ENCODE measurements at places on chromosomes 16 and 17. TPM values are rescaled to one million over a fixed set of nuclear protein-coding genes. Genes with fewer than 3 reads are reported as not detected.
A peak's percentile ranks its signal among the peaks of the same experiment; 100 is the strongest.

TP53TG3 gene
- not detected for total RNA-seq

DNA sequence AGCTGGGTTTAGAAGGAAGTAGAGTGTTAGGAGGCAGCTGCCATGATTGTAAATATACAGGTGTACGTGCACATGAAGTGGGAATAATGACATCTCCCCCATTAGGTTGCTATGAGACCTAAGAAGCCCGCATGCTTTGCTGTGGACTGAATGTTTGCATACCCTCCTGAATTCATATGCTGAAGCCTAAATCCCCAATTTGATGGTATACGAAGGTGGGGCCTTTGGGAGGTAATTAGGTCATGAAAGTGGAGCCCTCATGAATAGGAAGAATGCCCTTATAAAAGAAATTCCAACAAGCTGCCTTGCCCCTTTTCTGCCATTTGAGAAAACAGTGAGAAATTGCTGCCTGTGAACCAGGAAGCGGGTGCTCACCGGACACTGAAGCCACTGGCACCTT lies 44.0 kb downstream of the CCDC182 start:
- no peaks in the 10 kb centered on the region for H3K27me3 ChIP-seq
- H3K4me1 ChIP-seq, result no peaks in the 10 kb centered on the region
- H3K27ac ChIP-seq, result no peak overlapping the region
- H3K36me3 ChIP-seq, result no peaks in the 10 kb centered on the region

TMC6 gene
- 22.6 TPM for total RNA-seq

DNA sequence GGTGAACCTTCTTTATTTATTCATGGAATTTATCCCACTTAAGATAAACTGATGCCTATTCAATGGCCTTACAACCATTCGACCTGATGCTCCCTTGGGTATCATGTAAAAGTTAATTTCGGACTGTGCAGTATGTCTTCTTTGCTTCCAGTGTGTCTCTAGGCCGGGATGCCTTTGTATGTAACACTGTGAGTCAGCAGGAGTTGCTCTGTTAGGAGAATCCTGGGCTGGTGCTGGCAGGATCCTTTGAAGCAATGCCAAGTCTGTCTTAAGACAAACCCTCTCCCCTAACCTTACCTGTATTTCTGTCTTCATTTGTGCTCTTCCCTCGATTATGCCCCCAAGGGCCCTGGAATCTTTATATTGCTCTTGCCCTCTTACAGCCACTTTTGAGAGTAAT lies 37.9 kb upstream of the ABCA8 start:
- H3K27me3 ChIP-seq, result no peaks in the 10 kb centered on the region
- no peak overlapping the region for H3K4me3 ChIP-seq
- H3K4me1 ChIP-seq, result no peaks in the 10 kb centered on the region
- DNase-seq, result no peak

GRCh38 chr17:50863221-50863843 lies 2.8 kb downstream of the TOB1 start:
- H3K27me3 ChIP-seq, result no peaks in the 10 kb centered on the region
- H3K4me1 ChIP-seq, result peaks cover 37% of the 10 kb centered on the region
- H3K27ac ChIP-seq, result peak overlapping the region; percentile 96
- no peak for DNase-seq

GRCh38 chr17:8020776-8021564 lies 17.9 kb upstream of the ALOX15B start:
- no peaks in the 10 kb centered on the region for H3K36me3 ChIP-seq
- H3K4me1 ChIP-seq, result peaks cover 6% of the 10 kb centered on the region
- H3K4me3 ChIP-seq, result no peak overlapping the region
- DNase-seq, result no peak
- H3K27me3 ChIP-seq, result peaks cover 5% of the 10 kb centered on the region
- H3K27ac ChIP-seq, result no peak overlapping the region

- no peak for DNase-seq
- H3K4me3 ChIP-seq, result no peak overlapping the region
- H3K36me3 ChIP-seq, result no peaks in the 10 kb centered on the region
- H3K4me1 ChIP-seq, result peaks cover 6% of the 10 kb centered on the region
- H3K27me3 ChIP-seq, result no peaks in the 10 kb centered on the region
Observed at GRCh38 chr17:19372866-19373504, 5.3 kb upstream of the MAPK7 start.

DNA sequence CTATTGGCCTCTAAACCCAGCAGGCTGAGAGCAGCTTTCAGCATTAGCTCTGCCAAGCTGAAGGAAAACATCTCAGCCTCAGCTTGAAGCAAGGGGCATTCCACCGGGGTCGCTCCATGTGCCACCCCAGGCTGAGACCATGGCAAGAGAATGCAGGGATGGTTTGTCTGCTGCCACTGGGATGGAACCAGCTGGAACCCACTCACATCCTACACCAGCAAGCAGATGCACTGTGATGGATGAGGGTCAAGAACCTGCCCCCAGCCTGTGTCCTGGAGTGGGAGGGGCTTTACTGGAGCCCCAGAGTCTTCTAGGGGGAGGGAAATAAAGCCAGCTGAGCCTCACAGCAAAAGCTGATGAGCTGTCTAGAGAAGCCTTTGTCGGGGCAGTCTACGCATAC lies 51.9 kb downstream of the C16orf95 start:
- H3K4me3 ChIP-seq, result no peak overlapping the region
- no peaks in the 10 kb centered on the region for H3K4me1 ChIP-seq
- no peak for DNase-seq

PDE6G gene
- total RNA-seq, result not detected

GRCh38 chr17:80362428-80363119 lies 52.4 kb upstream of the ENDOV start:
- no peaks in the 10 kb centered on the region for H3K4me1 ChIP-seq
- no peak overlapping the region for H3K27ac ChIP-seq
- H3K4me3 ChIP-seq, result no peak overlapping the region
- peaks cover 74% of the 10 kb centered on the region for H3K36me3 ChIP-seq
- no peaks in the 10 kb centered on the region for H3K27me3 ChIP-seq
- DNase-seq, result no peak

AARS1 gene
- 68.0 TPM for total RNA-seq

GRCh38 chr16:84391151-84392030 lies 23.1 kb downstream of the ATP2C2 start:
- no peaks in the 10 kb centered on the region for H3K36me3 ChIP-seq
- H3K27ac ChIP-seq, result no peak overlapping the region
- DNase-seq, result no peak
- H3K27me3 ChIP-seq, result no peaks in the 10 kb centered on the region
- H3K4me1 ChIP-seq, result no peaks in the 10 kb centered on the region

PPP1R27 gene
- total RNA-seq, result not detected

GRCh38 chr17:77865716-77866115 lies 92.8 kb upstream of the TNRC6C start:
- no peaks in the 10 kb centered on the region for H3K4me1 ChIP-seq
- H3K4me3 ChIP-seq, result no peak overlapping the region
- H3K27me3 ChIP-seq, result no peaks in the 10 kb centered on the region
- DNase-seq, result no peak

GRCh38 chr16:82641336-82641984 lies 14.7 kb downstream of the CDH13 start:
- H3K4me1 ChIP-seq, result no peaks in the 10 kb centered on the region
- H3K36me3 ChIP-seq, result no peaks in the 10 kb centered on the region
- DNase-seq, result no peak
- no peak overlapping the region for H3K27ac ChIP-seq
- H3K4me3 ChIP-seq, result no peak overlapping the region

GRCh38 chr17:35052241-35052610 lies 11.3 kb downstream of the RFFL start:
- no peak overlapping the region for H3K4me3 ChIP-seq
- H3K27ac ChIP-seq, result no peak overlapping the region
- H3K36me3 ChIP-seq, result no peaks in the 10 kb centered on the region
- H3K27me3 ChIP-seq, result no peaks in the 10 kb centered on the region

DNA sequence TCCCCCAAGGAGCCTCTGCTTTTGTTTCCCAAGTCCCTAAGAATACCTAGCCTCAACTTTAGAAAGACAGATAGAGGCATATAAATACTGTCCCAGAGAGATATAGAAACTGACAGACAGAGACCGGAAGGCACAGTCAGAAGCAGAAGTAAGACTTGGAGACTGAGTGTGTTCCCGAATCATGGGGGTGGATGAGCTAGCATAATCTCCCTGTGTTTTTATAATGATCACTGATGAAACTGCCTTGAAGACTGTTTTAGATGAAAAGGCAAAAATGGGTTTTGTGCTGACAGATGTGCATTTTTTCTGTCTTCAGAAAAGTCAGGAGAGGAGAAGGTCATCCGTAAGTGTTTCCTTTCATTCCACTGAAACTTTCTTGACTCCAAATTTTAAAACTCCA lies 8.3 kb upstream of the PSMD3 start:
- DNase-seq, result no peak
- H3K27me3 ChIP-seq, result no peaks in the 10 kb centered on the region
- H3K36me3 ChIP-seq, result no peaks in the 10 kb centered on the region
- H3K27ac ChIP-seq, result no peak overlapping the region

- H3K27me3 ChIP-seq, result no peaks in the 10 kb centered on the region
- no peak overlapping the region for H3K4me3 ChIP-seq
- no peaks in the 10 kb centered on the region for H3K4me1 ChIP-seq
- H3K36me3 ChIP-seq, result no peaks in the 10 kb centered on the region
- H3K27ac ChIP-seq, result no peak overlapping the region
- DNase-seq, result no peak
Observed at GRCh38 chr17:48194097-48194550, 86.6 kb downstream of the SNX11 start.

DNA sequence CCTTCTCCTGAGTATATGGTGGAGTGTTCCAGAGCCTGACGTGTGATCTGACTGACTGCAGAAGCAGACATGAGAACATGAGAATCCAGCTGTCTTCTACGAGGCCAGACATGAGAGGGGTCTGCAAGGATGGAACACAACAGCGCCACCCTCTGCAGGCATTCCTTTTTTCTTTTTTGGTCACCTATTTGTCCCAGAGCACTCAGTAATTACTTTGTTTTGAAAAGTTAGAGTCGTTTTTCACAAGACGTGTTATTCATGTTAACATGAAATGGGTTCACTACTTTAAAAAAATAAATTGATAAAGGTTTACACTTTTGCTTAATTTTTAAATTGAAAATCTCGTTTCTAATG lies 43.8 kb upstream of the ATP2A3 start:
- no peaks in the 10 kb centered on the region for H3K4me1 ChIP-seq
- no peak overlapping the region for H3K27ac ChIP-seq
- no peak for DNase-seq

FUS gene
- 63.9 TPM for total RNA-seq

DNA sequence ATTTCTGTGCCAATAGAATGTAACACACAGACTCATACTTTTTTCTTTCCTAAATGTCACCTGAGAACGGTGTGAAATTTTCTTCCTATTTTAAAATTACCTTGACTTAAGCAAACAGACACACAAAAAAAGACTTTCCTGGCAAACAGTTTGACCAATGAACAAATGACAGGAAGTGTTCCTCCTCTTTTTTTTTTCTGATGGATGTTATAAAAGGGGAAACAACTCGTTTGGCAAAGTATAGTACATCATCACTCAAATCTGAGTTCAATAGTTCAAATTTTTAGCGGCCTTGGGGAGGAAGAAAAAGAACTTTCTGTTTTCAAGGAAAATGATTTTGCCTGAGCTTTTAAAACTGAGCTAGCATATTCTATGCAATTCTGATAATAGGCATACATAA lies 19.8 kb downstream of the HS3ST3A1 start:
- no peak for DNase-seq
- no peaks in the 10 kb centered on the region for H3K4me1 ChIP-seq
- H3K36me3 ChIP-seq, result no peaks in the 10 kb centered on the region

DNA sequence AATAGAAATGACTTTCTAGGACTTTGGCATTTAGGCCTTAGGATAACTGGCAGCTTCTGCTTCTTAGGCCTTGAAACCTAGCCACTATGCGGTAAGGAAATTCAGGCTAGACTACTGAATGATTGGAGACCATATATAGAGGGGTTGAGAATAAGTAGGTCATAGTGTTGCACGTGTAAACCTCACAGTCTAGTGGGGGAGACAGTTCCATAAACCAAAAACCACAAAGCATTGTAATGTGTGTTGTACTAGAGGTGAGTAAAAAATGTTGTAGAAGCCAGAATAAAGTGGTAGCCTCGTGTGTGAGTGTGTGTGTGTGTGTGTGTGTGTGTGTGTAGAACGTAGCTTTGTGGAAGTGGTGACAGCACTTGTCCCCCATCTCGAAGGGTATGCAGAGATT lies 188.5 kb downstream of the MAP2K6 start:
- peaks cover 15% of the 10 kb centered on the region for H3K4me1 ChIP-seq
- no peak overlapping the region for H3K4me3 ChIP-seq
- no peaks in the 10 kb centered on the region for H3K36me3 ChIP-seq

- DNase-seq, result peak; percentile 47
- no peaks in the 10 kb centered on the region for H3K27me3 ChIP-seq
- H3K4me1 ChIP-seq, result peaks cover 8% of the 10 kb centered on the region
- H3K4me3 ChIP-seq, result peak overlapping the region; percentile 86
- H3K27ac ChIP-seq, result peak overlapping the region; percentile 84
Observed at GRCh38 chr17:47066841-47067682, 88.0 kb upstream of the RPRML start.

DNA sequence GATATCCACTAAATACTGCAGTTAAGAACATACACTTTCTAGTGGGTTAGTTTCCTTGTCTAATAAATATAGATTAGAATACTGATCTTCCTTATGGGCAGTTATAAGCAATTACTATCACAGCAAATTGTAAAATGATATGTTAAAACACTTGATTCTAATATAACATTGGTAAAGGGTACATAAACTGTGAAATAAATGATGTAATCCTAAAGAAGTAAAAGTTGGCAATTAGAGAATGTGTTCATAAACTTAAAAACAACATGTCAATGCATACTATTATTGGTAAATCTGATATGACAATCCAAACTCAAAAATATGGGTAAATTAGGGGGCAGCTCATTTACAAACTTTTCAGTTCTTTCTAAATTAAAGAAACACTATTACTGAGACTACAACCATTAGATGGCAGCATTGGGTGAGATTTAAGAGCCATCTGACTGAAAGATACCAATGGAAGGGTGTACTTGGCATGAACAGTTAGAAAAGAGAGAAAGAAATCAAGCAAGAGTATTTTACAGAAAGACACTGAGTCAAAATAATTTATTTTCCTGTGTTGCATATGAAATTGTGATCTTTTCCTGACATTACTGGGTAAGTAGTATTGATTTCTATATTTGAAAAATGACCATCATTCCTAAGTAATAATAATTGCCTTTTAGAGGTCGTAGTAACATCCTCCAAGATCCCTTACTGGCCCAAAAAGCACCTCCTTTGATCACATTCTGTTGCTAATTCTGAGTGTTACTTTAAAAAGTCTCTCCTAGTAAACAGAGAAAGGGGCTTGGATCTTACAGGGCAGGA lies 119.6 kb downstream of the SPAG9 start:
- H3K4me1 ChIP-seq, result no peaks in the 10 kb centered on the region
- DNase-seq, result no peak
- peaks cover 30% of the 10 kb centered on the region for H3K36me3 ChIP-seq
- no peaks in the 10 kb centered on the region for H3K27me3 ChIP-seq
- H3K27ac ChIP-seq, result no peak overlapping the region

ARL6IP1 gene
- 128 TPM for total RNA-seq

All from thoracic aorta (tissue), 2 donors.